ENCODE measurements at places on chromosomes 1 and 21.

DNA sequence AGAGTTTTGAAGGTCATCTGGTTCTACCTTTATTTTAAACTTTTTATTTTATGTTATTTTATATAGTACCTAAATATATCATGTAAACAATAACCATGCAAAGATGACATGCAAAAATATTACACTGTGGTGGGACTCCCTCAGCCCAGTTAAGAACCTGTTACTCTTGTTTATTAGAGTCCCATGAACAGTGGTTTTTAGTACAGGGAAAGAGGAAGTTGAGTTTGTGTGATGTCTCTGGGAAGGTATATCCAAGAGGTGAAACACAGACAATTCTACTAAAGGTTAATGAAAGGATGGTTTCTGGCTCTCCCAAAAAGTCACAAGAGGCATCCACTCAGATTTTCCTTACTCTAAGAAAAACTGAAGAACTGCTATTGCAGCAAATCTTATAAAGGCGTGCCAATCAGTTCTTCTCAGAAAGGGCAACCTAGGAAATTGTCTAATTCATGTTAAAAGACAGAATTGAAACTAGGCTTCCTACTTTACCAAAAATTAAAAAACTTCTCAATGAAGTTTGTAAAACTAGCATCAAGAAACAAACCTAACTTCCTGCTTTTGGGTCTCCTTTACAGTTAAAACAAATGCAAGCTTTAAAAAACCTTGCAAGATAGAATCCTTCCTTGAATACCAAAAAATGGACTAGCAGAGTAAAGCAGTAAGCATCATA, 19.9 kb downstream of the GFI1 start:
- DNase-seq = no peak

DNA sequence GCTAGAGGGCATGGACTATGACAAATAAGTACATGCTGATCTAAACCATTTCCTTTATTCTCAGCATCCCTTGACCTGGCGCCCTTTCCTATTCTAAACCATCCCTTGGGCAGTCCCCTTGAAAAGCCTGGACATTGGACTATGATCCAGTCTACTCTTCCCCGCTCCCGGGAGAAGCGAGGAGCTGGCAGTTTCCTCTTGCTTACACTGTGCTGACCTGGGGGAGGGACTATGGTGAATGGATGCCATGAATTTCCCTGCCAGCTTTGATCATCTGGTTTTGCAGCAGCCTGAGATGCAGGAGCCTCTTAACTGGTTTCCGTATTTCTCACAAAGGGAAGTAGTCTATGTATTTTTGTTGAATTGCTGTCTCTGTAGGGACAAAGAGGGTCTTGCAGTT, 121.7 kb downstream of the KIF26B start:
- DNase-seq = no peak

GRCh38 chr1:43766086-43766784, 58.9 kb downstream of the ST3GAL3 start:
- DNase-seq = no peak

DNA sequence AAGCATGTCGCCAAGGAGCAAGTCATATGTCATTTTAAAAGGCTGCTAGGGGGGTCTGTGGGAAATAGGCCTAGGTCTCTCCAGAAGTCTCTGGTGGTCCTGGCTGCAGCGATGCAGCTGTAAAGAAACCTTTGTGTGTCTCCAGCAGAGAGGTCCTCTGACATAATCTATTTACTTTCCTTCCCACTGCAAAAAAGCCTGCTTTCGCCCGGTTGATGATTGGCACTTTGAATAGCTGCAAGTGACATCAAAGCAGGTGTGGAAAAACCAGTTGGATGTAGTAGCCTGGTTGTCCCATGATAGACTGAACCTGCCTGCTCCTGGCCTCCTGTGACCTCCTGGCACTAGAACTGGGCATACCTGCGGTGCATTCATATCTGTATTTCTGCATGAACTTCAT, 13.8 kb downstream of the RASSF5 start:
- DNase-seq = no peak

DNA sequence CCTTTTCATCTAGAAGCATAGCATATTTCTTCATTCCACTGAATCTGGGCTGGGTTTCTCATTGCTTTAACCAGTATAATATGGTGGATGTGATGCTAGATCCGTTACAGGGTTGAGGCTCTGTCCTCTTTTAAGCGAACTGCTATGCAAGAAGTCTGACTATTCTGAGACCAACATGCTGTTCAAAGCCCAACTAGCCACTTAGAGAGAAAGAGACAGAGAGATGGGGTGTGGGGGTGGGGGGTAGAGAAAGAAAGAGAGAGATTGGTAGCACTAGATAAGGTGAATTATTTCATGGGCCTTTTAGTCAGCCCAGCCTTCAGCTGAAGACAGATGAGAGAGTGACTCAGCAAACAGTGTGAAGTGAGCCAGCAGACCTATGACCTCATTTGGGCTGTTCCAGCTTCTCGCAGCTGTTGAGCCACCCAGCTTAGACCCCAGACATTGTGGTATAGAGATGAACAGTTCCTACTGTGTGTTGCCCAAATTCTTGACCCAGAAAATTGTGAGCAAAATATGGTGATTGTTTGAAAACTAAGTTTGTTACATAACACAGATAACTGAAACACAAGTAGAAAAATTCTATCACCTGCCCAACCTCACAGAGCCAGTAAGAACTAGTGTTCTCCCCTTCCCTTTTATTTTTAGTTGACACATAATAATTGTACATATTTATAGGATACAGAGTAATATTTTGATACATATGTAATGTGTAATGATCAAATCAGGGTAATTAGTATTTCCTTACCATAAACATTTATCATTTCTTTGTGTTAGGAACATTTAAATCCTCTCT, 40.7 kb upstream of the PRKACB start:
- no peak for DNase-seq

DNA sequence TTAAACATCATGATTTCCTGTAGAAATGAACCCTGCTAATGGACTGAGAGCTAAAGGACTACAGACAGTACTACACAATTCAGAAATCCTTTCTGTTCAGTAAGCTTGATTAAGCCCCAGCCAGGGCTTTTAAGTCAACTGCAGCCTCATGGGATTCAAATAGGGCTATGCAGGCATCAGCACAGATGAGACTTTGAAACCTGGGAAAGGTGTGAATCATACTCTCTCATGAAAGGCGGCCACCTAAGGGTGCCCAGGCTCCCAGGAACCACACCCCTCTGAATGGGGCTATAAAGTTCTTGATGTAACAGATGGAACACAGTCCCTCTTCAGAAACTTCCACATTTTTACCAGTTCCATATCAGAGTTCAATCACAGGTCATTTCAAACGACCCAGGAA, 7.6 kb downstream of the SIPA1L2 start:
- DNase-seq = no peak

DNA sequence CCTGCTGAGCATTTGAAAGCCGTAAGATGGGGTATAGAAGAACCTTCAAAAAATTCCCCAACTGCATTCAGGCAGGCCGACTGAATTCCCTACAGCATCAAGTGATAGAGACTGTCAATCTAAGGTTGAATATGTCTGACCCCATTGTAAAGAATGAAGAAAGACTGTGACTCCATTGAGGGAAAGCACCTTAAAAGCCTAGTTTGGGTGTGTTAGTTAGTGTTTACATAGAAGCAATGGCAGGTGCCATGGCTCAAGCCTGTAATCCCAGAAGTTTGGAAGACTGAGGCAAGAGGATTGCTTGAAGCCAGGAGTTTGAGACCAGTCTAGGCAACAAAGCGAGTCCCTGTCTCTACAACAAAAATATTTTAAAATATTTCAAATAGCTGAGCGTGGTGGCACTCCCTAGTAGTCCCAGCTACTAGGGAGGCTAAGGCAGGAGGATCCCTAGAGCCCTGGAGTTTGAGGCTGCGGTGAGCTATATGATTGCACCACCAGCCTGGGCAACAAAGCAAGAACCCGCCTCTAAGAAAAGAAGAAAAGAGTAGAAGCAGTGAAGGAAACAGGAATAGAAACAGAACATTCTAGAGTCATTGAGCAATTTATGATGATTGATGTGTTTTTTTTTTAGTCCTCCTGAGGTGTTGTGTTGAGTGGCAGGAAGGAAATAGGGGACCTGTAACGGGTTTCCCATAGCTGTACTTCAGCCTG, 15.4 kb downstream of the POLR3GL start:
- no peak for DNase-seq

DNA sequence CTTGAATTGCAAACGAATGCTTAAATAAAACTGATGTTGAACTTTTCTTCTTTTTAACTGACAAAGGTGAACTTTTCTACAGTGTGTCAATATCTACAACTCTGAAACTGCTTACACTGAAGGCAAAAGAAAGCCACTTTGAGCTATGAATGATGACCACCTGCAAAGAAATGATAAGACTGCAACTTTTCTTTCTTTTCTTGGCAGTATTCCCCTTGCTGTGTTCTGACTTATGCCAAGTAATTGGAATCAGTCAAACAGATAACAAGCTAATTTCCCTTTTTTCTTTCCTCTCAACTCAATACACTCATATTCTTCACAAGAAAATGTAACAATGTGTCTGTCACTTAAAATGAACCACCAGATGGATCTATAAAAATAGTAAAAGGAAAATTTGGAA, 588.1 kb upstream of the BRINP3 start:
- DNase-seq = no peak

DNA sequence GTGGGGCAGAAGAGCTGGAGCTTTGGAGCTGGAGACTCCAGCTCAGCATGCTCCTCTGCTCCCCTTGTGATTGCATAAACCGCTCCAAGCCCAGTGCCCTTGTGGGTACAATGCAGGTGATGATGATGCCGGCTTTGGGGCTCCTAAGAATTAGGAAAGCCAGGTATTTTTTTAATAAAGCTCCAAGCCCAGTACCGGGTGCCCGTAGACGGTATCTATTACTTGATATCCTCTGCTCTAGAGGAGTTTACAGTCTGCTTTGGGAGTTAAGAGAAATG, 27.2 kb downstream of the TENT5C start:
- no peak for DNase-seq

- DNase-seq = no peak
These were observed 1205.3 kb upstream of the ADGRL4 start for GRCh38 chr1:80211691-80212380.

DNA sequence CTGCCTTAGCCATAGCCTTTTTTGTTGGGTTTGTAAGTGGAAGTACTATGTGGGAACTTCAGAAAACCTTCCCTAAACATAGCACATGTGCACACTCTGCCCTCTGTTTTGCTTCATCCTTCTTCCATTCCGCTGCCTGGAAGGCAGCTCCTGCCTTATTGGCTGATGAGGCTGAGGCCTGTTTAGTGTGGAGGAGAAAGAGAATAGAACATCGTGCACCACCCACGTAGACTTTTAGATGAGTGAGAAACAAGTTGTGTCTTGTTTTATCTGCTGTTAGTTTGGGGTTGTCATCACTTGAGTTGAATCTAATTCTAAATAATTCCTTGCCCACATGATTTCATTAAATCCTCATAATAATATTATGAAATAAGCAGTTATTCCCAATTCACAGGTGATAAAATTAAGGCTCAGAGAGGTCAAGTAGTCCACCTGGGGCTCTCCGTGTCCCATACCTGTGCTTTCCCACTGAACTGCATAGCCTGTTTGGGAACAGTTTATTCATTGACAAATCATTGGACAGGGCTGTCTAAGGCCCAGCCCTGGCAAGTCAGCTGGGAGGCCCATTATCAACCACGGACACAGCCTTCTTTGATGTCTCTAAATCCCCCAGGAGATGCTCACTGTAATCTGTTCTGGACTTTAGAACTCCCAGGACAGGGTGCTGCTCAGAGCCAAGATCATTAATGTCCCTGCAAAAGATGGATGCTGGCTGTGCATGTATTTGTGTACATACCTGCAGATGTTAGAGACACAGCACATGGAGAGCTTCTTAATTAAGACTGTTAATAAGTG, 93.0 kb downstream of the ABCA4 start:
- DNase-seq = no peak

GRCh38 chr1:90504509-90504908, 212.6 kb downstream of the BARHL2 start:
- no peak for DNase-seq

DNA sequence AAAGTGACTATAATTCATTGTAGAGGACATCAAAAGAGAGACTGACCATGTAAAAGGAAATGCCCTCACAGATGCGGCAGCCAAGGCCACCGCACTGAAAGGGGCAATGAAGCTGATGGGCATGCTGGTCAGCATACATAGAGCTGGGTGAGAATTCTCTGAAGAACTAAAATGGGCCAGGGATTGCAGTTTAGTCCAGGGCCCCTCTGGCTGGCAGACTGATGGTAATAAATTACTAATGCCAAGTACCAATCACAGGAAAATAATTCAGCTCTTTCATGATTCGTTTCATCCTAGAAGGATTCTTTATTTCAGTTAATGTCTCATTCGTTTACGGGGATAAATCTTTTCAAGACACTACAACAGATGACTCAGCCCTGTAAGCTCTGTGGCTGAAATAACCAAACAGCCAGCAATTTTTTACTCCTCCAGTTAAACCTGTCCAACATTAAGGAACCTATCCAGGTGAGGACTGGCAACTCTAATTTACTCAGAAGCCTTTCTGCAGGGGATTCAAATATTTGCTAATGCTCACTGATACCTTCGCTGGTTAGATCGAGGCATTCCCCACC, 56.9 kb upstream of the MAP1LC3C start:
- no peak for DNase-seq

DNA sequence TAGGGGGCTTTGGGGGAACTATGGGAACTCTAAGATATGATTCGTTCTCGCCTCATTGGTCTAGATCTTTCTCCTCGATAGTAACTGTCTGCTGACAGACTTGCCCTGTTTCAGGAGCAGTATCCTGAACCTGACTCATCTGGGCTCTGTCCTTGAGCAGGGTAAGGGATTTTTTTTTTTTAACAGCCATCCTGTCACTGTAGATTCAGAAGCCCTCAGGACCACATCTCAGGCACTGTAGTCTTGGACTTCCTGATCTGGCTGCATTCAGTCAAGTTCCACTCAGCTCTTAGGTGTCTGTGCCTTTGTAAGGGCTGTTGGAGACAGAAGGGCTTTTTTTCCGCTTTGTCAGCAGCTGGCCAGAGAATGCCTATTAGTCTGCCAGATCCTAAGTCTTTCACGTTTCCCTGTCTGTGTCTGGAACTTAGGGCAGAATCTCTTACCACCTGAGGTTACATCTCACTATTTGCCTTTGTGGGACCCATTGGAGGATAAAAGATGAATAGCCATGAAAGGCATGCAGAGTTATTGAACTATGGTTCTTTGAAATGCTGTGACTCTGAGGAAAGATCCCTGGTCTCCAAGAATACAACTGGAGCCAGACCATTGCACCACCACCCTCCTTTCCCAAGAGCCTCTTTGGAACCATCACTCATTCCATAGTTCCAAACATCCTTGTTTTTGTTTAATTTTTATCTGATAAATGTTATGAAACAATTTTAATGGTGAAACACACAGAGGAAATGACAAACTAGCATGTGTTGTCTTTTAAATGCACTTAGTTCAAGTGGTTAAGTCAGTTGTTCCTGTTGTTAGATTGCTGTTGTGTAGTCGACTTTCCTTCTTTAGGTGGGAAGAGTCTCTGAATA, 49.7 kb upstream of the MACF1 start:
- no peak for DNase-seq

GRCh38 chr1:230069796-230070195, 2.8 kb downstream of the GALNT2 start:
- no peak for DNase-seq
